ENCODE measurements at places on chromosomes 2 and 18.

DNA sequence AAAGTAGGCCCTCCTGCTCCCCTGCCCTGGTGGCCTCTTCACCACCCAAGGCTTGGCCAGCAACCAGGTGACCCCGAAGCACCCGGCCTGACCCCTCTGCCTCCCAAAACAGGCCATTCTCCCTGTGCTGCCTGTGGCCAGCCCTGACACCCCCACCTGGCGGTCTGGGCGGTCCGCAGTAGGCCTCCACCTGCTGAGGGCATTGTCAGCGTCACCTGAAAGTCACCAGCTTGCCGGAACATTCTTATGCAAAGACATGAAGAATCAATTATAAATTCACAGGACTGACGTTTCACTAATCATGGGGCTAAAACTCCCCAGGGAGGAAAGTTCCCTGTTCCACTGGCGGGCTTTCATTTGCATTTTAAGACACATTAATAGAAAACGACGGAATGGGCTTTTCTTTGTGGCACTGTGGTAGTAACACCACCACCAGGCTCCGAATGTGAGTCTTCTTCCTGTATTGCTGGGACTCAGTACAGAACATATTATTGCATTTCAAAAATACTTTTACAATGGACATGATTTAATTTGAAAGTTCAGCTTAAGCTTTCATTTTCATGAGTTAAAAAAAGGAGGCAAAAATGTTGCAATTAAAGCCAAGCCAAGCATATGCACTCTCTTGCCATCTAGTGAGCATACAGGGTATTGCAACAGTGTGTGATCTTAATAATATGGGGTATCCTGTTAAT, 57.4 kb downstream of the ADI1 start:
- peak; percentile 49 for DNase-seq

GRCh38 chr2:138564586-138565229, 63.1 kb downstream of the SPOPL start:
- DNase-seq, result peak; percentile 44

DNA sequence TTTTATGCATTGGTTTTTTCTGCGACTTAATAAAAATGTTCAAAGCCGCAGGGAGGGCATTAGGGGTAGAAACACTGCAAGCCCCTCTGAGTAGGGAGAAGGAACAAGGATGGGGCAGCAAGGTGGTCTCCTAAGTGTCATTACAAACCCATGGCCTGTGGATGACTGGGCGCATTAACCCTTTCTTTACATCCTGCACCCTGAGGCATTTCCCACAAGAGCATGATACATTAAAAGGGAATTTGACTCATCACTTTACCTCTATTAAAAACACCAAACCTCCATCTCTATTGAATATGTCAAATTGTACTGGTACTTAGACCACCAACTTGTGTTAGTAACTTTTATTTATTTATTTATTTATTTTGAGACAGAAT, 112.5 kb downstream of the VIT start:
- no peak for DNase-seq

DNA sequence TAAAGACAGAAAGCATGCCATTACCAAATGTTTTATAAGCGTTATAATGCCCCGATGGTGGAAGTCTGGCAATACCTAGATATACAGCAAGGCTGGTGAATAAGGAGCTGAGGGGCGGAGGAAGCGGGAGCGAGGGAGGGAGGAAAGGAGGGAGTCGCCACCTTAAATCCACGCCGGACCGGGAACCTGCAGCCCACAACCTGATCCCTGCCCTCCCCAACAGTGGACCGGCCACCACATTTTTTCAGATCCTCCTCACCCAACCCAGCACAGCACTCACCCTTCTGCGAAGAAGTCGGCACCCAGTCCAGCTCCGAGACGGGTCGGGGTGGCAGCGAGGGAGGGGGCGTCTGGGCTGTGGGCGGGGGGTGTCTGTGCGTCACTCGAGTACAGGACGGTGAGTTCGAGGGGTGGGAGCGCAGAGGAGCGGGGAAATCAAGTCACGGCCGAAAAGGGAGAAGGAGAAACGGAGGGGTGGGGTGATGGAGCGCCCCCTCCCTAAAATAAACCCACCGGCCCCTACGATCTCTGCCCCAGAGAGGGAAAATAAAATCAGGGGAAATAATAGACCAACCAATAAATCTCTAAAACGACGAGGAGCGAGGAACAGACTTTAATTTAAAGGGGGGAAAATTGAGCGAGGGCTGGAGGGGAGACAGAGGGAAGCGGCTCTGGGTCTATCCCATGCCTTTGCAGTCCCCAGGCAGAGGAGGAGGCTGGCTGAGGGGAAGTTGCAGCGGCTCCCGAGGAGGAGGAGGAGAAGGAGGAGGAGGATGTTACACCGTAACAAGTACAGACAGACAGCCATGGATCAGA, 96.5 kb upstream of the SERTAD2 start:
- peak; percentile 52 for DNase-seq

DNA sequence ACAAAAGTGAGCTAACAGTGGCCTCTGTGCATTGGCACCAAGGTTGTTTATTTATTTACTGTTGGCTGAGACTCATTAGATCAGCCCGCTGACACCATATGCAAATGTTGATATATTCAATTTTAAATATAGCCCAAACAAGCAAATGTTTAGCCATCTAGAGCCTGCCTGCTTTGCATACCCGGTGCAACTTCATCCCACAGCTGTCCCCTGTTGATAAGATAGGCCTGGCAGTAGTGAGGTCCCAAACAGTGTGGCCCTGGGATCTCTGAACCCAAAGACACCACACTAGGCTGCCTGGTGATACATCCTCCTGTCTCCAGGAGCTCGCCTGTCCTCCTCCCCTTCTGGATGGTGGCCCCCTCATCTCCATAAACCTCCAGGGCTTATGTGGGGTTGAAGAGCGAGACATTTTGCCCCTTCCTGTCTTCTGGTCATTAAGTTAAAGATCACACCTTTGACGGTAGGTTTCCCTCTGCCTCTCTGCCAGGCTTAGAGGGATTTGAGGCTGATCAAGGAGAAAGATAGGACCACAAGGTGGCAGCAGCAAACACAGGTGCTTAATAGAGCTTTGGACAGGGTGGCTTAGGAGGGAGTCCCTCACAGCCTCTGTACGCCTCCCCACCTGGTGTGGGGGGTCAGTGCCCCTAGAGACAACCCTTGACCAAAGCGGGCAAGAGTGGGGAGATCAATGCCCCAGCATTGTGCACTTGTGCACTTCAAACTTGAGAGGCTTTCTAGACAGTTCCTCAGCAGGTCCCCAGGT, 23.7 kb upstream of the MYO5B start:
- peak; percentile 41 for DNase-seq

DNA sequence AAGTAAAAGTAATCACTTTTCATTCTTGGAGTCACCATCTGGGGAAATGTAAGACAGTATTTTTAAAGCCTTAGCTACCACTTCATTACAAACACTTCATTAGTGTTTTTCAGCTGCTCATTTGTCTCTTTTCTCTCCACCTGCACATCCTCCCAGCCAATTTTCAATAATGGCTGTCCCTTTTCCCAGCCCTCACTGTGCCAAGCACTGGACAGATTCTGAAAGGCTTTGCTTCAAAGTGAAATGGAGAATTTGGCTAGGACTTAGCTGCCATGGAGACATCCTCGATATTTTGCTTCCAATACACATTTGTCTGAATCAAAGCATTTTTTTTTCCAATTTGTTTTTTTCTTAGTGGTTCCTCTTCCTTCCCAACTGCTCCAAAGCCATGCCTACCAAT, 272.4 kb upstream of the NRXN1 start:
- DNase-seq, result no peak

- DNase-seq, result peak; percentile 26
Observed at GRCh38 chr18:23618862-23619387, 32.6 kb upstream of the NPC1 start.

DNA sequence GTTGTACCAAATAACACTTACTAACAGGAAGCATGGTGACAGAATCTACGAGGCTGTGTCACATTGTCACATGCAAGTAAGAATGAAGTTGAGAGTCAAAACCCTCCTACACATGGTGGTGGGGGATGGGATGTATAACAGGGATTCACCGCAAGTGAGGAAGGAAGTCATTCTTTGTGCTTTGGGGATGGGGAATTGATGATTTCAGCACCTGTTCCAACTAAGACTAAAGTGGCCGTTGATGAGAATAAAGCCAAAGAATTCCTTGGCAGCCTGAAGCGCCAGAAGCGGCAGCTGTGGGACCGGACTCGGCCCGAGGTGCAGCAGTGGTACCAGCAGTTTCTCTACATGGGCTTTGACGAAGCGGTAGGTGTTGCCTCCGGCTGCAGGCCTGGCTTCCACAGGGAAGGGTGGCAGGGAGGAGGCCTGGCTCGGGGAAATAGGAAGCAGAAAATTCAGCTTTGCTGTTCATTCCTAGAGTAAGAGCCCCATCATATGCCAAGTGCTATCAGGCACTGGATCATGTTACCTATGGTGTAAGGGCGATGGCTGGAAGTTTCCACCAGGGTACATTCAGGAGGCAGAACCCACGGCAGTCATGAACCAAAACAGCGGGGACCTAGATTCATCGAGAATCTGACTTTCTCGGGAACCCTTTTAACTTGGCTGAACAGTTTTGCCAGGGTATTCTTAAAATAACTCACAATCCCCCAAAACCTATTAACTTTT, 120.3 kb downstream of the UXS1 start:
- DNase-seq, result no peak

GRCh38 chr18:71405169-71405809, 1116.4 kb downstream of the SOCS6 start:
- no peak for DNase-seq

GRCh38 chr2:223578846-223579245, 23.3 kb downstream of the SCG2 start:
- DNase-seq, result no peak

GRCh38 chr2:94874277-94874997, 3.2 kb downstream of the TEKT4 start:
- peak; percentile 8 for DNase-seq

GRCh38 chr18:62610351-62610700, 87.5 kb downstream of the ZCCHC2 start:
- DNase-seq, result no peak

DNA sequence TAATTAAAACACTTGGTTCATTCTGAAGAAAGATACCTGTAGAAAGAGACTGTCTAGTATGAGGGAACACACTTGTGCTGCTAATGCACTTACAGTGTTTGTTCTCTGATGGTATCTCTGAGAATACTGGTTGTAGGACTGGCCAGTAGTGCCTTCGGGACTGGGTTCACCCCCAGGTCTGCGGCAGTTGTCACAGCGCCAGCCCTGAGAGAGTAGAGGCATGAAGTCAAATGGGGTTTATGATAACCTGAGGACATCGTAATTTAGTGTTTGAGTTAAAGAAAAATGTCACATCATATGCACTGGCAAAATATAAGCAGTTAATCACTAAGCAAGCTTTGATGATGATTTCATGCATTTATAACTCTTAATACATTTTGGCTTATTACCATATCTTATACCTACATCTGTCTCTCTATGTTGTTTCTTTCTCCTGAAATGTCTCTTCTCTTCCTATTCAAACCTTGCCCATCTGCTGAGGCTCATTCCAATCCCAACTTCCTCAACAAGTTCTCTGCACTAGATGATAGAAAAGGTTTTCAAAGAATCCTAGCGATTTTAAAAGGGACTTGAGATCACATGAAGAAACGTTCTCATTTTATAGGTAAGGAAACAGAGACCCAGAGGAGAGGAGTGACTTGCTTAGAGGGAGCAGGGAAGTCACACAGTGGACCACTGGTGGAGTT, 50.2 kb downstream of the ATIC start:
- DNase-seq, result peak; percentile 30

- DNase-seq, result peak; percentile 13
Observed at GRCh38 chr2:67083951-67084350, 313.2 kb upstream of the ETAA1 start.

GRCh38 chr2:110101901-110102803, 13.5 kb downstream of the MALL start:
- peak; percentile 38 for DNase-seq

DNA sequence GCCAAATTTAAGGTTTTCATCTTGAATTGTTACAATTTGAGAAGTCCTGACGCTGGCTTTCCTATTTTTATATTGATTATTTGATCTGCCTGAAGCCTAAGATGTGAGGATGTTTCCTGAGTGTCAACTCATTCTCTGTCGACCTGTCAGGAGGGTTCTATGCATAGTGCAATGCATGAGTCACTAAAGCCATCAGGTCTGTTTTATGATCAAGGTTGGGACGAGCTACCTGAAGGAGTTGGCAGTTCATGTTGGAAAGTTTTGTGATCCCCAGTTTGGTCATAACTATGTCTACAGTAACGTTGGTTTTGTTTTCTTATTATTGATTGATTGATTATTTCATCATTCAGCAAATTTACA, 71.2 kb downstream of the NABP1 start:
- no peak for DNase-seq

DNA sequence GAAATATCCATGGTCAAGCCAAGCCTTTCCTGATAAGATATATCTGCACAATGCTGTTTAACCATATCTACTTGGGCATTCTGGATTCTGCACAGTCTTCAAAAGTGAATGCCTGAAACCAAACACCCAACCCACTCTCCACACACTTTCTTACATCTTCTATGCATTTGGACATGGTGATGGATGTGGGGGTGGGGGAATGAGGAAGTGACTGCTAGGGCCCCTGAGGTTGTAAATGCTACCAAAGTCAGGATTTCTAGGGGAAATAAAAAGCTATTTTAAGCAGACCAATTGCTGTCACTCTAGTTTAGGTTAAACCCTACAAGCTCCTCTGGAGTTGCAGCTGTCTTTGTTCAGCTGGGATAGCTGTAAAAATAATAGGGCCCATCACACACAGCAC, 26.7 kb upstream of the TGFA start:
- DNase-seq, result no peak

DNA sequence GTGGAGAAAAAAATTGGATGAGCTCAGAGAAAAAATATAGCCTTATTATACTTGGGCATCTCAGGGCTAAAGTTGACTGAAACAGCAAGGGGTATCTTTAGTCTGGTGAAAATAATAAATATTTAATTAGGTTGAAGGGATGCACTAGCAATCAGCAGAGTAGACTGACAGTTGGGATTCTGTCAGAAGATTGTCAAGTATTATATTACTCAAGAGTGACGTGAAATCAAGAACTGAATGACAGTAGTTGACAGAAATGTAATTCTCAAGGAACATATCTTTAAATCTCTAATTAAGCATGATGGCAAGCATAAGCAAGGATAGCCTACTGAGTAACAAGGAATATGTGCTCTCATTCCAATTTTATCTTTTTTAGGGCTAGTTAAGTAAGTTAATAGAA, 1301.1 kb downstream of the DSC3 start:
- no peak for DNase-seq

DNA sequence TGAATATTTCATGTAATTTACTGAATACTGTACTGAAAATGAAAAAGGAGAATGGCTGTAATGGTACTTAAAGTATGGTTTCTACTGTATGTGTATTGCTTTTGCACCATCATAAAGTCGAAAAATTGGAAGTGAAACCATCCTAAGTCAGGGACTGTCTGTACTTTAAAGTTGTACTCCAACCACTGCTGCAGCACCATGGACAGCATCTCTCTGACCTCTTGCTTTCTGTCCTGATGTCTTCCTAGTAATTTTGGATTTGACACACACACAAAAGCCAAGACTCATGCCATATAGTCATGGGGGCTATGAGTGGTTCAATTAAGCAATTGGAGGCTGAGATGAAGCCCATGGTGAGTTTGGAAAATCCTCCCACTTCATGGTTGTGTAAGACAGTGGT, 256.3 kb upstream of the PKDCC start:
- DNase-seq, result peak; percentile 45

Measured in iris pigment epithelial cell (primary cell).